Stomach (tissue), 19 donors: ENCODE measurements at places on chromosomes 16 and 17.
A peak's percentile ranks its signal among the peaks of the same experiment; 100 is the strongest.

GRCh38 chr17:15955793-15956541, 11.0 kb downstream of the ADORA2B start:
- no peak for DNase-seq

- DNase-seq: no peak
Observed at GRCh38 chr17:43753493-43754129, 5.0 kb downstream of the SOST start.

- DNase-seq: no peak
Observed at GRCh38 chr16:75023009-75023408, 24.2 kb downstream of the ZNRF1 start.

DNA sequence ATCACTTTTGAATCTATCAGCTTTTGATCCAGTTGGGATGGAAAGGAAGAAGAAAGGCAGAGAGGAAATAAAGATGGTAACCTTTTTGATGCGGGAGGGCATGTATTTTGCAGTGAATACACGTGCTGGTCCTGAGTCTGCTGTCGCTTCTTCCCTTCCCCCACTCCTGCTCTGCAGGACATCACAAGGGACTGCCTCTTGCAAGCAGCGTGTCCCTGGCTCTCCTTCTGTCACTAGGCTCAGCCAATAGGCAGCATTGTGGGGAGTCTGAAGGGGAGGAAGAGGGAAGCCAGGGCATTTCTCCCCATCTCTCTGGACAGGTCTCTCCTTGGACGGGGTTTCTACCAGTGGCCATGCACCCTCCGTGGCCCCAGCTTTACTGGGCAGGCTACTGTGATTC, 15.7 kb upstream of the WFDC1 start:
- no peak for DNase-seq

GRCh38 chr16:58264007-58264406, 30.8 kb downstream of the PRSS54 start:
- DNase-seq: no peak

DNA sequence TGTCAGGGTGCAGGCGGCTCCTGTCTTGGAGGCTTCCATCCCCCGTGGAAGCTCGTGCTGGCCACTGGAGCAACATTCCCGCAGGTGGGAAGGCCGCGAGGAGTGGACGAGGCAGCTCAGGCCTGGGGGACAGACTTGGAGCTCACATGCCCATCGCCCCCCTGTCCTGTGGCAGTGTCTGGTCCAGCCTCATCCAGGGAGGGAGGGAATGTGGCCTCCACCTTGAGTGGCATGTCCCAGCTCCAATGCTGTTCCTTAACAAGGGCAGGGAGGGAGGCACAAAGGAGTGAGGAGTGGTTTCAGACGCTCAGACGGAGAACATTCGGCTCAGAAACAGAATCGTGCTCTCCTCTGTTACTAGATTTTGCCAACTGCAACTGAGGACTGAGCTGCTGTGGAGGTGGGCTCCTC, 159.4 kb upstream of the CHMP6 start:
- DNase-seq: peak; percentile 77

- DNase-seq: peak; percentile 86
Observed at GRCh38 chr17:4520894-4521600, 22.4 kb downstream of the SPNS2 start.

DNA sequence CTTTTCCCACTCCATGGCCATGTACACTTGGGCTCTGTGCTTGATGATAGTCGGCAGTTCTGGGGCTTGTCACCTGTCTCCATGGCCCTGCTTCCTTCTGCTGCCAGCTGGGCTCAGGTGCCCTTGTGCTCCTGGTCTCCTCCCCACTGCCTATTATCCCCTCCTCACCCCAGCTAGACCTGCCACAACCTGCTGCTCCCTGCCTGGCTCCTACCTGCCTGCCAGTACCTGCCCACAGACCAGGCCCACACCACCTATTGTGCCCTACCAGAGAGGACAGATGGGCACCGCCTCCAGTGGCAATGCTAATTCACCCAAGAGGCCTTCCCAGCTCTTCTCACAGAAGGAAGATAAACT, 538 bp upstream of the RAPGEFL1 start:
- no peak for DNase-seq

DNA sequence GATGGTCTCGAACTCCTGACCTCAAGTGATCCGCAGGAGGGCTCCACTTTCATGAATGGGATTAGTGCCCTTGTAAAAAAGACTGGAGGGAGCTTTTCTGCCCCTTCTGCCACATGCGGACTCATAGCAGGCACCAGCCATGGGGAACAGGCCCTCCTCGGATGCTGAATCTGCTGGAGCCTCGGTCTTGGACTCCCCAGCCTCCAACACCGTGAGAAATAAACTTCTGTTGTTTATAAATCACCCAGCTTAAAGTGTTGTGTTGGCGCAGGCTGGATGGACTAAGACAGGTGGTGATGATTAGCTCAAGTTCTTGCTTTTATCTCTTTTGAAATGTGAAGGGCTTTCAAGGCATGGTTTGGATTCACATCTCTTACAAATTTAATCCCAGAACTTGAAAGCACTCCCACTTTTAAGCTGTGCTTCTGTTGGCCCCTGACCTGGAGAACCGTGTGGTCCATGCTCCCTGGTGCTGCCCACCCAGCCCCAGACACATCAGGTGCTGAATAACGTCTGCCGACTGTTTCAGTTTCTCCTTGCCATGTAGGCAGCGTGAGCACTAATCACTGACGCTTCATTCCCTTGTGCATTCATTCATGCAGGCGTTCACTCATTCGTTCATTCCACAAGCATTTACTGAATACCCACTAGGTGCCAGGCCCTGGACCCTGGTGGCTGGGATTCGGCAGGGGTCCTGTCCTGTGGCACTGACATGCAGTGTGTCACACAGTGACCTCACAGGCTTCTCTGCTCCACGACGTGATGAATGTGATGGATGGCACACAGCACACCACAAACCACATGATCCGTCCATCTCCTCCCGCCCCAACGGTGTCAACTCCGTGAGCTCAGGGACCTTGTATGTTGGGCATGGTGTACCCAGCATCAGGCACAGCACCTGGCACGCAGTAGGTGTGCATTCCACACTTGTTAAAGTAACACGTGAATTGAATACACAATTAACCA, 8.9 kb downstream of the CIBAR2 start:
- DNase-seq: no peak

DNA sequence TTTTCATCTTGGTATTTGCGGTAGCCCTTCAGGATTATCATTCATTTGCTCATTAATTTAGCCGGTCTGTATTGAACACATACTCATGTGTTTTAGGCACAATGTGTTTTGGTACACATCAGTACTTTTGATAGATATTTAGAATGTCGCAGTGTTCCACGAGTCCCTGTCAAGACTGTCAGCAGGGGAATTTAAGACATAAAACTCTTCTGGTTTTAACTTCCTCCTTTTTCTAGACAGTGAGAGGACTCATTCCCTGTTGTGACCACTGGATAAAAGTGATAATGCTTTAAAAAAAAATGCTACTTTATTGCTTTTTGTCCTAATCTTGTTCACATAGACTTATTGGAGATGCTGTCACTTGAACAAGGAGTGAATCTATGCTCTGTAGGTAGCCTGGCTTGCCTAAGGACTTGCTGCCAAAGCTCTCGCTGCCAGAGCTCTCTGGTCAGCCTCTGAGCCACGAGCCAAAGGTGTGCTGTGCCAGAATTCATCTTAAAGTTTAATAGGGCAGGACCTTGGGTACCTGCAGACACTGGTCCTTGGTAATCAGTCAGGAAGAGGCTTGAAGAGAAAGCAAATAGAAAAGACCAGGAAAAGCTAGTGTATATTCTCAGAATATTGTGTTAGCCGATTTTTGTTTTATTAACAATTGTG, 5.4 kb downstream of the DCAF7 start:
- DNase-seq: no peak

DNA sequence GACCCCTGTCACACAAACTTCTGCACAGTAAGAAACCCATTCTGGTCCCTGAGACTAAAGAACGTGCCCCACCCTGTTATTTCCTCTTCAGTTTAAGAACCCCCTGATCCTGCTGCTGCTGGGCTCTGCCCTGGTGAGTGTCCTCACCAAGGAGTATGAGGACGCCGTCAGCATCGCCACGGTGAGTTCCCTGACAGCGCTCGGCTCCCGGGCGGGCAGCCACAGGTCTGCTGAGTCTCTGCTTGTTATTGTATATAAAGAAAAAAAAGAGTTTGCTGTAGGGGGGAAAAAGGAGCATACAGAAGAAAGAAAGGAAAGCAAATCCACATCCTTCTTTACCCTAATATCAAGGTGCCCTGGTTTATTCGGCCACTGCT, 40.0 kb downstream of the ATP2C2 start:
- no peak for DNase-seq

DNA sequence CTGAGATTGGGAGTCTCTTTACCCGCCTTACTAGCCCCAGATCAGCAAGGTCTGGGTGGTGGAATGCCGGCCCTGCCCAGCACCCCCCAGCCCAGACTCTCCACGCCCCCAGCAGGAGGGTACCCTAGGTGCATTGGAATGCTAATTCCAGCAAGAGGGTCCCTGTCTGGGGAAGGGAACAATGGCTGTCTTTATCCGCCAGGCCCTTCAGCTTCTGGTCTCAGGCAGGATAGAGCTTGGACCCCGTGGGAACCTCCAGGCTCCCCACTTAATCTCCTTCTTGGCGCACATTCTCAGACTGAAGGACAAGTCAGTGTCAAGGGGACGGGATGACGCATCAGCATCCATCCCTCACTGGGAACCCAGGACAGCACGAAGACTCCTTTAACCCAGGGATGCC, 85.1 kb downstream of the LITAF start:
- no peak for DNase-seq

- DNase-seq: no peak
Observed at GRCh38 chr16:13439766-13440165, 480.2 kb upstream of the ERCC4 start.

DNA sequence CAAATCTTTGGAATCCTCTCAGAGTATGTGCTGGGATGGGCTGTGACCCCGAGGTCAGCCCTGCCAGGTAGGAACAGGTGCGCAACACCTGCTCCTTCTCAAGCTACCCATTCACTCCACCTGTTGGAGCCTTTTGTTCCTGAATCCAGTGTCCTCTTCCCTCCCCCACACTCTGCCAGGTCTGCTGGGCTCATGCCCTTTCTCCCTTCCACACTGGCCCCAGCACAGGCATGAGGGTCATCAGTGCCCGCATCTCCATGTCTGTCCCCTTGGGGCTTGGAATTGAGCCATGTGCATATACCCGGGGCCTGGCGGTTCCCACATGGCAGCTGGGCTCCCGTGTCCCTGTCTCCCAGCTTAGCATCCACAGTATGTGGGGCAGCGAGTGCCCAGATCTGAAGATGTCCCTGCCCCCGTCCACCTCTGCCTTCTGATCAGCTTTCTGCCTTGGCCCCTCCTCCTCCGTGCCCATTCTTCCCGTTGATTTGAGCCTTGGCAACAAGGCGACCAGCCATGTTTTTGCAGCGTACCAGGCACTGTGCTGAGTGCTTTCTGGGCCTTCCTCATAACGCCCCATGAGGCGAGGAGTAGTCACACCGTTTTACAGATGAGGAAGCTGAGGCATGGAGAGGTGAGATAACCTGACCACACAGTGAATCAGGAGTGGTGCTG, 102.2 kb downstream of the RAP1GAP2 start:
- peak; percentile 52 for DNase-seq
